ENCODE measurements at places on chromosomes 13 and 19.

GRCh38 chr19:16527971-16528521 is 14.2 kb downstream of the CHERP start:
- DNase-seq: peak; percentile 22

DNA sequence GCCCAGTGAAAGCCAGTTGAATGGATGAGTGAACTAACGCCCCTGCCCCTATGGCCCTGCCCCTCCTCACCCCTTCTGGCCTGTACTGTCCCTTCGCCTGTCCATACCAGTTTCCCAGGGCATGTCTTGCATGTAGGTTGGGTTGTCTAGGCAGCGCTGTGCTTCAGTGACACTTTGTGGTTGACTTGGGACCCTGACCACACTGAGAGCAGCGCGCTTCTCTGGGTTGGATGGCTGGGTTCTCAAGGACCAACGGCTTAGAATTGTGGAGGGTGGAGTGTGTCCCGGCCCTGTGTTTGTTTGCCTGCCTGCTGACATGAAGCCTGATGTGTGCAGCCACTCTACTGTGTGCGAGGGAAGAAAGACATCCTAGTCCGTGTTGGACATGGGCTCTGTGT is 15.8 kb downstream of the GATAD2A start:
- no peak for DNase-seq

GRCh38 chr13:33169273-33169980 is 116.1 kb downstream of the STARD13 start:
- no peak for DNase-seq

DNA sequence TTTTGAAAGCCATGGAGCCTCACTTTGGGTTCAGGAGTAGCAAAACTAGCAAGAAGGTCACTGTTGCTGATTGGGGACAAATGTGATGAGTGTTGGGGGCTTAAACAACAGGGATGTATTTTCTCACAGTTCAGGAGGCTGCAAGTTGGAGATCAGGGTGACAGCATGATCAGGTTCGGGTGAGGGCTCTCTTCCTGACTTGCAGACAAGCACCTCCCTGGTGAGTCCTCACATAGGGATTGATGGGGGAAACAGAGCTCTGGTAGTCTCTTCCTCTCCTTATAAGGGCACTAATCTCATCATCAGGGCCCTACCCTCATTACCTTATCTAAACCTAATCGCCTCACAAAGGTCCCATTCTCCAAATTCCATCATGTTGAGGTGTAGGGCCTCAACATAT is 179.2 kb downstream of the TSHZ3 start:
- no peak for DNase-seq

DNA sequence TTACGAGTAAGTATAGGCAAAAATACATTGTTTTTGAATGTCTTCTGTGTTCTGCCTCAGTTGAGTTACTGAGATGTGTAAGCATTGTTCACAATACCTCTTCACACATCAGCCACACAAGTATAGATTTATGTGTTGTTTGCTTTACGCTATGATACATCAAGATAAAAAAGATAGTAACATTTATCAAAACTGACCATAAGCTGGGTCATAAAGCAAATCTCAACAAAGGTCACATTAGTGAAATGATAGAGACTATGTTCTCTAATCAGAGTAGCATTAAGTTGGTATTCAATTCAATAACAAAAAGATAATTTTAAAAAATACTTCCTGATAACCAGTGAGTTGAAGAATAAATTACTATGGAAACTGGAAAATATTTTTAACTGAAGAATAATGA is 127.5 kb downstream of the ZAR1L start:
- DNase-seq: no peak

GRCh38 chr13:101618440-101619187 is 166.1 kb downstream of the ITGBL1 start:
- no peak for DNase-seq

DNA sequence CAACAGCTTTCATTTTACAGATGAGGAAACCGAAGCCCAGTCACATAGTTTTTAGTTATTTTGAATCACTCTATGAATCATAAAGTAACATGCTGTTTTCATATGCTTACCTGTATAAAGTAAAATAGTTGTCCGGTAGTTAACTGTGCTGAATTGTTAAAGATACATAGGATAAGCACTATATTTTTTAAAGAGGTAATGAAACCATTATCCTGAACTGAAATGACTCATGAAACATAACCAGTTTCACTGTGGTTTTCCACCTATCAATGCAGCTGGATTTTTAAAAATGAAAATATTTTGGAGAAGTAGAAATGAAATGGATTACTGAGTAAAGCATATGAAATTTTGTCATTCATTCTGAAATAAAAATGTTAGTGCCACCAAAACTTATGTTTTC is 655.0 kb downstream of the OLFM4 start:
- DNase-seq: no peak

- DNase-seq: peak; percentile 99
Measured at GRCh38 chr19:52962394-52963246, at the start of gene ZNF816. ZNF816 (minus strand) TSS chr19:52962881; CDS start chr19:52956089, 6,792 bp downstream.

DNA sequence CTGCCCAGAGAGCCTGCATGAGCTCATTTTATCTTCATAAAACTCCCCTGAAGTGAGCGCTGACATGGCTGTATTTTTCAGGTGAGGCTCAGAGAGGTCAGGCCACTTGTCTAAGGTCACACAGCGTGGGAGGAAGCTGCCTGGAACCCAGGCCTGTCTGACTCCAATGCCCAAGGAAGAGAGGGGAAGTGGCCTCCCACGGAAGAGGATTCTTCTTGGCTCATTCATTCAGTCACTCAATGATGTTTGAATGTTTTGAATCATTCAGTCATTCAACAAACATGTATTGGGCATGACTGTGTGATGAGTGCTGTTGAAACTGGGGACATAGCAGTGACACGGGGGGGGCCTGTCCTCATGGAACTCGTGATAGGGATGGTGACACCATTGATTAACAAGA is 12.0 kb downstream of the ACTL9 start:
- DNase-seq: no peak

DNA sequence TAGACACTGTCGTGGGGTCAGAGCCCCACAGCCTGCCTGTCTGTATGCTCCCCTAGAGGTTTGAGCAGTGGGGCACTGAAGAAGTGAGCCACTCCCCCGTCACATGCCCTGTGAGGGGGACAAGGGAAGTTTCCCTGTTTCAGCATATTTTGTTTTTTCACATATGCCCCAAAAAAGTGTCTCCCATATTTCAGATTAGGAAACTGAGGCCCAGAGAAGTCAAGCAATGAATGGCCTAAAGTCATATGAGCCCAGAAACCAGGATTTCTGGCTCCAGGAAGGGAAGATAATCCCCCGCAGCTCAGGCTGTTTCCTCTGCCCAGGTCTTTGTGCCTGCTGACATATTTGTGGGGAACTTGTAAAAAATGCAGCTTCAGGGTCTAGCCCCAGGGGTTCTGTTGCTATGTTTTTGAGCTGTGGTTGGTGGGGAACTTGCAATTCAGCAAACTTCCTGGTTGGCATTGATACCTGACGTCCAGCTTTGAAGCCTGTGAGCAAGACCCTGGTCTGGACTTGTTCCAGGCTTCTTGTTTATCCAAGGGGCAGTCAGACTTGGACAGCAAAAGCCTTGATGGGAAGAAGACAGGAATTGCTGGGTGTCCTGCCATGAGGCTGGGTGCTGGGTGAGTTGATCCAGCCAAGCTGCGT is 9.5 kb downstream of the RASL11A start:
- DNase-seq: no peak

GRCh38 chr19:16585808-16586476 is 13.7 kb upstream of the SLC35E1 start:
- DNase-seq: no peak

DNA sequence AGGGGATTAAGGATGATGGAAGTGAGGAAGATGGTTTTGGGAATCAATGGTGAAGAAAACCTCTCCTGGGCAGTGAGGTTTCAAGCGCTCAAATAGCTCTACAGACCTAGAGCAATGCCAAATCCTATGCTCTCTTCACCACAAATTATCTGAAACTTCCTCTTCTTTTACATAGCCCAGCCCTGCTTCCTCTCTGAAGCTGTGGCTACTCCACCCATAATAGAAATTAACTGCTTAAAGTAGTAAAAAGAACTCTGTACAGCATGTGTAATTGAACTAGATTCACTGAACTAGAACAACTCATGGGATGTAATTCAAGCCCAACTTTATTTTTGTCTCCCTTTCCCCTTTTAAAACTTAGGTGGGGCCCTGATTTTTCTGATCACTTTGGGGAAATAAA is 20.4 kb upstream of the IFT88 start:
- DNase-seq: no peak

DNA sequence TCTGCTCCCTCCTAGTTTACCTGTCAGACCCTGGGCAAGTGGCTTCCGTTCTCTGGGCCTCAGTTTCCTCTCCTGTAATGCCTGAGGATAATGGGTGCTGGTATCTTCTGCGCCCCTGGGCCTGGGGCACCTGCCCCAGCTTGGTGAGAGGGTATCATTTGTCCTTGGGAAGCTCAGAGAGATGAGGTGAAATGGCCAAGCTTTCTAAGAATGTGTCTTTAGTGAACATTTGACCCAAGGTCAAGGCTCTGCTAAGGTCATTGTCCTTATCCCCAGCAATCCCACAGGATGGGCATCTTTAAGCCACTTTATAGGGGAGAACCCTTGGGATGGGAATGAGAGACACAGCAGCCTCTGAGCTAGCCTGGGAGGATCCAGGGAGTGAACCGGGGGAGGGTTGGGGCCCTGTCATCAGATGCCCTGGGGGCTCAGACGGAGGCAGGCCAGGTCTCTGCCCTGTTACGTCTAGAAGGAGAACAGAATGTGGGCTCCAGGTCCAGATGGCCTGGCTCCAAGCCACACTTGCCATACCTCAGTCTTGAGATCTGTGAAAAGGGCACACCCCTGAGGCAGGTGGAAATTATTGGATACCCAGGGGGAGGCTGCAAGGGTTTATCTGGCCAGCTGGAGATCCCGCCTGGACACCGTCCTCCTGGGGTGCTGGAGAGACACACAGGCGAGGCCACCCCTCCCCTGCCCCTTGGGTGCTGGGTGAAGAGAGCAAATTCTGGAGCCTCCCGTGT is 1.1 kb upstream of the NFIC start:
- DNase-seq: no peak

Data from stimulated activated CD4-positive, alpha-beta T cell treated with anti-CD3 and anti-CD28 coated beads, TNF-alpha, amount 100 ng/mL, for 24 hours (primary cell).